NCI-H446 (cell line): ENCODE measurements at places on chromosomes 6 and 20.
A peak's percentile ranks its signal among the peaks of the same experiment; 100 is the strongest.

- no peak for DNase-seq
These were observed 296.3 kb downstream of the FOXC1 start for GRCh38 chr6:1906014-1906413.

DNA sequence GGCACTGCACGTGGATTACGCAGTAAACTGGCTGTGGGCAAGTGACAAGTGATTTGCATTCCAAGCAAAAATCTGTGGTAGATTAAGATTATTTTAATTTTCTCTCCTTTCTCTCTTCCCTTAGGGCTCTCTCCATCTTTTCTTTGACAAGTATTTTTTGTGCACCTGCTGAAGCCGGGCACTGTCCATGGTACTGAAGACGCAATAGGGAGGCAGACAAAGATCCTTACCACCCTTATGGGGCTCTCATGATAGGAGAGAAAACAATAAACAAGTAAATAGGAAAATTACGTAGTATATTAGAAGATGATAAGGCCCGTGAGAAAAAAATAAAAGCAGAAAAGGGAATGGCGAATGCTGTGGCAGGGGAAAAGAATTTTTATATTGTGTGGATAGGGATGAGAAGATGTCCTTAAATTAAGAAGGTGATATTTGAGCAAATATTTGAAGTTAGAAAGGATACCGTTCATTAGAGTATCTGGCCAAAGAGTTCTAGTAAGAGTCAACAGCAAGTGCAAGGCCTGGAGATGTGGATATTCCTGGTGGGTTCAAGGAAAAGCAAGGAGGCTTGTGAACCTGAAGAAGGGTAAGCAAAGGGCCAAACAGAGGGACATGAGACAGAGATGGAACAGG, 146.0 kb downstream of the LAMP5 start:
- DNase-seq = no peak

DNA sequence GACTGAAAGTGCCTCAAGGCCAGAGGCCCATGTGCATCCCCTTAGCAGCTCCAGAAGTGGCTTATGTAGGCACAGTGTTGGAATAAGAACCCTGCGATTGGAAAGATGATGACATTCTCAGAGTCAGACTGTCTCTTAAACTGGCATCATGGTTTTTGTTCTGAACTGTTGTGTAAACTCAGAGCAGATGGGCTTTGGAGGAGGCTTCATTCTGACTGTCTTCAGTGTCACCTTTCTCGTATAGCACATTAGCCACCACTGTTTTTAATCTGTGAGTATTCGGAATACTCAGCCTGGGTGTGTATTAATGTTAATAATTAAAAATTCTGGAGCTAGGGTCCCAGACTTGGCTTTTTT, 140.9 kb downstream of the JARID2 start:
- no peak for DNase-seq

GRCh38 chr6:25629198-25629576, 22.8 kb upstream of the SCGN start:
- DNase-seq = peak; percentile 46

DNA sequence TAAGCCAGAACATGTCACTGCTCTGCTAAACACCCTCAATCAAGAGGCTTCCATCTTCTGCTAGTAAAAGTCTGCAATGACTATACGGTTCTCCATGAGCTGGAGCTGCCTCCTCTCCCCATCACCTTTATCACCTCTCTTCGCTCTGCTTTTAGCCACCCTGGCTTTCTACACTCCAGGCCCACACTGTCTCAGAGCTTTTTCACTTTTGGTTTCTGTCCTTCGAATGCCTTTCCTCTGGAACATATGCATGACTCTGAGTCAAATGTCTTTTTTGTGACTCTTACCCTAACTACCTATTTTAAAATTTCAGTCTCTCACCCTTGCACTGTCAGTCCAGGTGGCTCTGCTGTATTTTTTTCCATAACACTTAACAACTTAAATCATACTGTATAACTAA, 525.4 kb upstream of the RNF217 start:
- no peak for DNase-seq

DNA sequence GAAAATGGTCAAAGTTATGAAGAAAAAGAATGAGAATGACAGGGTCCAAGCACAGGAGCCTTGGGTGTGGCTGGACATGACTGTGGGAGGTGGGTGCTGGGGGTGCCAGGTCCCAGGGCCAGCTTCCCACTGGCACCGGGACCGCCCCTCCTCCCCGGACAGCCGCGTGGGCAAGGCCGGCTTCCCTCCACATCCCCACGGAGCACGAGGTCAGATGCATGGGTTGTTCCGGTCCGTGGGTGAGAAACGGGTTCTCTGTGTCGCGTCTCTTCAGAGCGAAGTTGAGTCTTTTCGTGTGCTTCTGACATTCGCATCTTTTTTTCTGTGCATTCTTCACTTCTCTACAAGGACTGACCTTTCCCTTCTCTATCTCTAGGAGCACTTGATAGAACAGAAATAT, 30.1 kb downstream of the KIF25 start:
- no peak for DNase-seq

DNA sequence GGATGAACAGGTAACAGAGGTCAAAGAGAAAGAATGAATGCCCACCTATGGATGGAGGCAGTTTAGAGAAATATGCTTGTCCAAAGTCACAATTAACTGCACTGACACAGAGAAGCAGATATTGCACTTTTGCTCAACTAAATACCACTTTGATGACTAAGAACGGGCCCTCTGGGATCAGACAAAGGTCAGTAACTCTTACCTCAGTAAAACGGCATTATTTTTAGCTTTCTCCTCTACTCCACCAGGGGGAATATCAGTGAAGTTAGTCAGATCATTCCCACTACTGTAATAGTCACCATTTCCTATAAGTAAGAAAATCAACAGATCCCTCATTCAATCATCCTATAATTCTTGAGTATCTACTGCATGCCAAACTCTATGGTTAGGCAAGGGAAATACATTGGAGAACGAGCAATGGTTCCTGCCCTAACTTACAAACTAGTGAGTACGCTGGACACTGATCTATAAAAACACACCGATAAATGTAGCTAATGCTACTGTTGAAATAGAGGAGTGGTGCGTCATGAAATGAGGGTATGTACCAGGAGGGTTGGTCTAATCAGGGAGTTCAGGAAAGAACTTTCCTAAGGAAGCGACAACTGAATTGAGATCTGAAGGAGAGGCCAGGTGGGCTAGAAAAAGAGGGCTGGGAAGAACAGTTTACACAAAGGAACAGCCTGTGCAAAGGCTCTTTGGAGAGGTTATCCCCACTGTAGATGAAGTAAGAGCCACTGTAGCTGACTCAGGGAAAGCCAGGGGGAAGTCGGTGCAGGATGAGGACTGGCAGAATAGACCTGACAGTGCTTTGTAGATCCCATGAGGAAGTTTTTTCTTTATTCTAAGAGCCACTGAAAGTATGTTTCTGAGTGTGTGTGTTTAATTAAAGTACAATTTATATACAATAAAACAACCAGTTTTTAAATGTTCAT, 9.2 kb downstream of the ECI2 start:
- no peak for DNase-seq

- DNase-seq = no peak
These were observed 57.9 kb downstream of the TSHZ2 start for GRCh38 chr20:53030061-53030460.

DNA sequence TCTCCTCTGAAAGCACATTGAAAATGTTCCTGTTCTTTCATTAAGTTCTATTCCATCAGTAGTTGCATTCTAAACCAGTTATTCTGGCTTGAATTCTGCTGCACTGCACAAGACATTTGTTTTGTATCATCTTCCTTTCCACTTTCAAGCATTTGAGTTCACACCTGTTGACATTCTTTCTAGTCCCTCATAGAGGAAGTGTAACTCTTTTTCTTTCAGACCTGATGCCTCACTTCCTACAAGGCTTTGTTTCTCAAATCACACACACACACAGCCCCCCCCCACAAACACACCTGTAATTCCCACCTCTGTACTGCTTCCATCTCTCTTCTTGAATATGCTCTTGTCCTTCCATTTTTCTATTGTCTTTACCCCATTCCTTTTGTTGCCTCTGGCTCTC, 50.9 kb downstream of the CCN2 start:
- DNase-seq = no peak

GRCh38 chr20:41365777-41366545, 657 bp downstream of the EMILIN3 start:
- DNase-seq = no peak

DNA sequence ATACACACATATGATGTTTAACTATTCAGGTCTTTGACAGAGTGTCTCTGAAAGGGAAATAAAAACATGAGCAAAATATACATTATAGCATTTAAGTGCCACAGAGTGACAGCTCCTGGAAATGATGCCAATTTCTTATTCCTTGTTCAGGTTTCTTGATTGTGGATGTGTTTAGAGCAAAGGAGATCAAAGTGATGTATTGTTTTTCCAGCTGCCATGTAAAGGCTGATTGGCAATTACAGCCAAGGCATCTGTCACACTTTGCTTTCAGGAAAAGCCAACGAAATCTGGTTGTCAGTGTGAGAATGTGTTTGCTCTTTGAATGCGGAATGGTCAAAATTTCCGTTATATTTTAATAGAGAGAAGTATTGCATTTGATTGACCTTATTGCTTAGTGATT, 347.8 kb upstream of the FLRT3 start:
- no peak for DNase-seq

- DNase-seq = no peak
These were observed 231.4 kb downstream of the ARID1B start for GRCh38 chr6:157008568-157008967.
